T-helper 2 cell (primary cell): ENCODE measurements at places on chromosomes 1 and 21.

DNA sequence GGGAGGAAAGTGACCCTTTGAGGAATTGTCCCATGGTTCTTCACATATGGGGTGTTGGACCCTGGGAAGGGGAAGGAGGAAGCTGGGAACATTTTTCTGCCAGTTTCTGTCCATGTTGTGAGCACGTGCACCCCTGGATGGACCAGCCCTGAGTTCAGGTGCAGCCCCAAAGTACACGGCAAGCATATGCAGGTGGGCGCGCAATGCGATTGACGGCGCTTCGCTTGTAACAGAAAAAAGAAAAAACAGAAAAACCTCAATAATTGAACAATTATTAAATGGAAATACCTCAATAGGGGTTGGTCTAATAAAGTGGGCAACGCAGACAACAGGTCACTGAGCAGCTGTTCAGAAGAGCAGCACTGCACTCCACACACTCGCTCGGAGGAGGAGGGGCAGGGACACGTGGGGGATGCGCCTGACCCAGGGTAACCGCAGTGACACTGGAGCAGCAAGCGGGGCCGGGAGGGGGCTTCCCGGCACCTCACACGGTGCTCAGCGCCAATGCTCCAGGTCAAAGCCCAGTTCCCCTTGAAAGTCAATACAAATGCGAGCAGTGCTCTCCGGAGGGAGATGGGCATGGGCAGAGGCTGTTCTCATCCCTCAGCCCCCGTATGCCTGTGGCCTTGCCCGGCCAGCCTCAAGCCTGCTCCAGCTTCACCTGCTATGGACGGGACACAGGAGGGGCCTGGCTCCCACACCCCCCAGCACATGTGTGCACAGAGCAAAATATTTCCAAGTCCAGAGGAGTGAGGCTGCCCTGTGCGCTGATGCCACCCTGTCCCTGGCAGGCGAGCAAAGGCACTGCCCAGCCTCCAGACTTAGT, 6.6 kb upstream of the ACTRT2 start:
- no peak for DNase-seq

- no peak for DNase-seq
These were observed 81.8 kb downstream of the PEX14 start for GRCh38 chr1:10556430-10557005.

GRCh38 chr1:34681480-34682451, 73.1 kb upstream of the GJB5 start:
- peak; percentile 14 for DNase-seq

GRCh38 chr1:180156631-180157091, 2.0 kb downstream of the QSOX1 start:
- no peak for DNase-seq

- no peak for DNase-seq
These were observed 16.7 kb downstream of the STYXL2 start for GRCh38 chr1:167110586-167110985.

GRCh38 chr21:45868488-45868887, 113.1 kb upstream of the COL6A1 start:
- no peak for DNase-seq
